ENCODE measurements at places on chromosomes 16 and 17. TPM values are rescaled to one million over a fixed set of nuclear protein-coding genes. Genes with fewer than 3 reads are reported as not detected.
A peak's percentile ranks its signal among the peaks of the same experiment; 100 is the strongest.

GRCh38 chr17:42685831-42686230, 3.5 kb downstream of the CNTNAP1 start:
- no peak for DNase-seq

- DNase-seq: no peak
Observed at GRCh38 chr17:59428916-59429485, 97.5 kb downstream of the YPEL2 start.

- no peak for DNase-seq
Observed at GRCh38 chr17:15109608-15110007, 155.5 kb downstream of the PMP22 start.

GRCh38 chr17:32583053-32583452, 96.3 kb downstream of the CDK5R1 start:
- DNase-seq: no peak

- DNase-seq: no peak
Observed at GRCh38 chr17:78019367-78019975, 61.0 kb downstream of the TNRC6C start.

GRCh38 chr17:31609996-31610910, 218.8 kb downstream of the RAB11FIP4 start:
- DNase-seq: no peak

DNA sequence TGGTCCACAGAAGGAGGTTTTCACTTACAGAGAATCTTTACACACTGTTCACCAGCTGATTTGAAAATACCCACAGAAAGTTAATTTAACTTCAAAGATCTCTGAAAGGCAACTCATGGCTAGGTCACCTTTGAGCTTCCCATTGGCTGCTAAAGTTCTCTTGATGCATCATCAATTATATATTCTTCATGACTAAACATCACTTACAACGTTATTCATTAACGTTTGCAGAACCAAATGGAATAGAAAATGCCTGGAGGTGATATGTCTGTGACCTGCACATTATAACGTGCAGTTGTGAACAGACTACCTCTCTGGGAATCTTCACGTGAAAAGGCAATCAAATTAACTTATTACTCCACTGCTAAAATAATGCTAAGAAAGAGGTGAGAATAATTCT, 238.5 kb downstream of the ZFHX3 start:
- no peak for DNase-seq

GRCh38 chr16:4202615-4203345, 39.1 kb downstream of the SRL start:
- no peak for DNase-seq

- DNase-seq: no peak
Observed at GRCh38 chr17:76690596-76691280, 20.0 kb downstream of the MXRA7 start.

DNA sequence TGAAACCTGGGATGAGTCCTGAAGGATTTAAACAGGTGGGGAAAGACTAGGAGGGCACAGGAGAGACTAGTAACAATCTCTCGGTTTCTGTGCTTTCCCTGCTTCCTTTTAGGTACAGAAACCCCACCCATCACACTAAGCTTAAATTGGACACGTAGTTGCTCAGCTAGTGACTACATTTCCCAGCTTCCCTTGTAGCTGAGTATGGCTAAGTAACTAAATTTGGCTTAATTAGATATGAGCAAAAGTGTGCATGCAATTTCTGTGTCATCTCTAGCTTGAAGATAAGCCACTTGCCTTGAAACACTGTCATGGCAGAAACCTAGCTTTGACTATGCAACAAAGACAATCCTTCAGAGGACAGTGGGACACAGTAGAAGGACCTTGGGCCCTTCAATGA, 36.5 kb downstream of the CACNG1 start:
- DNase-seq: no peak

- DNase-seq: no peak
Observed at GRCh38 chr17:28385037-28385400, 13.5 kb downstream of the SARM1 start.

- DNase-seq: peak; percentile 94
Observed at GRCh38 chr16:56607109-56607618, 1.2 kb upstream of the MT2A start.

DNA sequence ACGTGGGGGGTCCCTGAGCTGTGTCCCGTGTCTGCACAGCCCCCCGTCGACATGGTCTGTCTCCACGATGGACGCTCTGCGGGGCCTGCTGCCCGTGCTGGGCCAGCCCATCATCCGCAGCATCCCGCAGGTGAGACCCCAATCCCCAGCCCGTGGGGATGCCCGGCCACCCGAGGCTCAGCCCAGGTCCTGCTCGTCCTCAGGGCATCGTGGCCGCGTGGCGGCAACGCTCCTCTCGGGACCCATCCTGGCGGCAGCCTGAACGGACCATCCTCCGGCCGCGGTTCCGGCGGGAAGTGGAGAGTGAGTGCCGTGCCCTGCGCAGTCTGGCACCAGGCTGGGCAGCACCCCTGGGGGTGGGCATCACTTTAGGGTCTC, 4.9 kb downstream of the MSLN start:
- DNase-seq: no peak

DNA sequence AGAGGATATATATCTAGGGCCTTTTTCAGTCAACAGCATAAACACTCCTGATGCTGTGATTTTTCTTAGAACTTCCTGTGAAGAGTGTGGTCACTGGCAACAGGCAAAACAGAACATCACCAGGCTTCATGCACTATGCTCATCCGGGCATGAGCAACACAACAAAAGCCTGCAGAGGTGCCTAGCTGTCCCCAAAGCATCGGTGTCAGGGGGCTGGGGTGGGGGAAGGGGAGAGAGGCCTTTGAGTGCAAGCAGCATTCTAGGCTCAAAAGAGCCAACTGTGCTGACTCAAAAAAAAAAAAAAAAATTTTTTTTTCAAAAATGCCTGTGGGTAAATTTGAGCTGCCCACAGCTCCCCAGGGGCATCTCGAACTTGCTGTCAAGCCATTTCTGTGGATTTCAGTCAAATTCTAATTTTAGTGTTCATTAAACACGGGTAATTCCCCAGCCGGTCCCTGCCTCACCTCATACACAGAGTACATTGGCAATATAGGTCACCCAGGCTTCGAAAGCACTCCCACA, 194.6 kb upstream of the DYNLRB2 start:
- DNase-seq: no peak

GRCh38 chr16:23909792-23910418, 74.1 kb downstream of the PRKCB start:
- DNase-seq: no peak

GRCh38 chr16:73306901-73307413, 259.0 kb upstream of the ZFHX3 start:
- DNase-seq: no peak

GRCh38 chr17:79019261-79019631, 4.7 kb upstream of the C1QTNF1 start:
- DNase-seq: no peak

DNA sequence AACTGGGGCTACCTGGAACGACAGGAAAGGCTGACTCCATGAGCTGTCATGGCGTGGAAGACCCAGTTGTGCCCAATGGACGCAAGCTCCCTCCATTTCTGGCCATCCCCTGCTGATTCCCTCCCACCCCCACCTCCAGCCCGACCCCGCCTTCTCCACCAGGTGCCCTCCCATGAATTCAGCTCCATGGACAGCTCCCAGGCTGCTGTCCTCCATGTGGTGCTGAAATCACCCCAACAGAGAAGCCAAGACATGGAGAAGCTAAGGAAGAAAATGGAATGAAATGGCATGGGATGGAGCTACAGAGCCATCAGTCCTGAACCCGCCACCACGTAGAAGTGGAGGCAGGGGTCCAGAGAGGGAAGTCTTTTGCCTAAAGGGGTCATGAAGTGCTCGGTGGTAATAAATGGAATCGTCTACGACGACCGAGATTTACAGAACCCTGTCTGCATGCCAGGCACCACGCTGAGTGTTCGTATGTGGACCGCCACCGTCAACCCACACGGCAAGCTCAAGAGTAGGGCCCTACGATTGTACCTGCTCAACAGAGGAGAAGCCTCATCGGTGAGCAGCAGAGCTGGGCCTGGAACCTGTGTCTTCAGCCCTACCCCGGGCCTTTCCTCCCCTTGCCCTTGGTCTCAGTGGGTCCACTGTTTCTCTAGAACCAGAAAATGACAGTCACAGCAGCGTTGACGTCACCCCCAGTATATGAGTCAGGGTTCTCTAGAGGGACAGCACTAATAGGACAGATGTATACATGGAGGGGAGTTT, 9.3 kb upstream of the ZC3H18 start:
- no peak for DNase-seq

DNA sequence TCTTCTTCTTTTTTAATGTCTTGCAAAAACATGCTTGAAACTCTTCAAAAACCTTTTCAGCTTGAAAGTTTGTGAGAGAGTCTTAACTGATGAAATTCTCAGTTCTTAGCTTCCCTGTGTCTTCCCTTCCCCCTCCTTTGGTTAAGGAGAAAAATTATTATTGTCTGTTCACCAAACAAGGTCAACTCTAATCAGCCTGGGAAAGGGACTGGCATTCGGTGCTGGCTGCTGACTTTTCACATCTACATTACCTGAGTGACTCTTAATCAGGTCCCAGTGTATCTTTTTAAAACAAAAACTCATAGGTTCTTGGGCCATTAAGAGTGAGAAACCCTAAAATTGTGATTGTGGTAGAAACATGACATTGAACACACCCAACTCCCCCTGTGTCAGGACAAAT, 39.1 kb upstream of the AXIN2 start:
- DNase-seq: no peak

GRCh38 chr16:73019457-73020362, 28.2 kb downstream of the ZFHX3 start:
- DNase-seq: peak; percentile 62

Gene SOCS7
- 14.5 TPM for total RNA-seq

Gene AGRP
- total RNA-seq: not detected

Gene NDUFAB1
- total RNA-seq: 77.0 TPM

Gene TBC1D3D
- total RNA-seq: not detected

Gene DLX4
- 0.55 TPM for total RNA-seq

Gene TMEM88
- total RNA-seq: 34.2 TPM

Gene PDILT
- total RNA-seq: not detected

Gene CHD9NB
- 0.48 TPM for total RNA-seq

Gene NPIPB12
- total RNA-seq: 60.0 TPM
